HFF-Myc (cell line): ENCODE measurements at places on chromosomes 11 and 22.

GRCh38 chr22:36808721-36809344, 8.0 kb downstream of the PVALB start:
- DNase-seq = no peak

DNA sequence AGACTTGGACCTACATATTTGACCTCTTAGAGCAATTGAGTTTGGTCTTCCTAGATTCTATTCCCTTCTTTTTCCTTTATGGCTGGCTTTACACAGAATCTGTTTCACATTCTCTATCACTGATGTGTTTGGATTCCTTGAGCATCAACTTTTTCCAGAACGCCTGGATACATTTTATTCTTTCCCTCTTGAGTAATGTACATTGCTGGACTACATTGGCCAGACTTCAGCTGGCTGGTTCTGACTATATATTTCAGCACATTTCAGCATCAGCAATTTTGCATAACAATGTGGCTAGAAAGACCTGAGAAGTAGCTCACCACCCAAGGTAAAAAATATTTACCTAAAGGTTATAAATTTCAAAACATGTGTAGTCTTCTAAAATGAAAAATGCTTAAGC, 2198.2 kb upstream of the RAG2 start:
- no peak for DNase-seq

GRCh38 chr22:31944700-31945442, 536 bp downstream of the YWHAH start:
- no peak for DNase-seq

DNA sequence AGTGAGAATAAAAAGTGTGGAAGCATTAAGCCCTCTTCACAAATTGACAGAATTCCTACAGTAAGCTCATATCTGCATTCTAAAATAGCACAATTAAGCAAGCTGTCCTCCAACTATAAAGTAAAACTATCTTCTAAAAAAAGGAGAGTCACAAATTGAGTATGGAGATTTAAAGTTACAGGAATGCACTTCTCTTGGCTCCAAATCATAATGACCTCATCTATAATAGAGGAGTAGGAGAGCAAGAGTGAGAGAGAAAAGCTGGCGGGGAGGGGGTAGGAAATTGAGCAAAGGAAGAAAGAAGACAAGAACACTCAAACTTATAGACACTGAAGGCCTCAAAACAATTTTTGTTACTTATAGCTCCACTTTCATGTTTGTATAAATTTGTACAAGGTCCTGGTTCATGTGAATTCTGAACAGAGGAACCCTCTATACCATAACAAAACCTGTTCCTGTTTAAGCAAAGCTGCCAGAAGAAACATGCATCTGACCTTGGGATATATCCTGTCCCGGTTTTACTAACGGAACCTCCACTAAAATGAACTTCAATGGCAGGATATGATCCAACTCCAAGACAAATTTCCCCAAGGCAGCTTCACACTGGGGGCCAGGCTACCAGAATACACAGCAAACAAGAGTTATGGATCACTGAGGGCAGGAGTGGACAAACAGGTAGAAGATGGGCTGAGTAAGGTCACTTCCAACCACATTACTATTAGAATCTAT, 37.2 kb downstream of the SLC35F2 start:
- no peak for DNase-seq

DNA sequence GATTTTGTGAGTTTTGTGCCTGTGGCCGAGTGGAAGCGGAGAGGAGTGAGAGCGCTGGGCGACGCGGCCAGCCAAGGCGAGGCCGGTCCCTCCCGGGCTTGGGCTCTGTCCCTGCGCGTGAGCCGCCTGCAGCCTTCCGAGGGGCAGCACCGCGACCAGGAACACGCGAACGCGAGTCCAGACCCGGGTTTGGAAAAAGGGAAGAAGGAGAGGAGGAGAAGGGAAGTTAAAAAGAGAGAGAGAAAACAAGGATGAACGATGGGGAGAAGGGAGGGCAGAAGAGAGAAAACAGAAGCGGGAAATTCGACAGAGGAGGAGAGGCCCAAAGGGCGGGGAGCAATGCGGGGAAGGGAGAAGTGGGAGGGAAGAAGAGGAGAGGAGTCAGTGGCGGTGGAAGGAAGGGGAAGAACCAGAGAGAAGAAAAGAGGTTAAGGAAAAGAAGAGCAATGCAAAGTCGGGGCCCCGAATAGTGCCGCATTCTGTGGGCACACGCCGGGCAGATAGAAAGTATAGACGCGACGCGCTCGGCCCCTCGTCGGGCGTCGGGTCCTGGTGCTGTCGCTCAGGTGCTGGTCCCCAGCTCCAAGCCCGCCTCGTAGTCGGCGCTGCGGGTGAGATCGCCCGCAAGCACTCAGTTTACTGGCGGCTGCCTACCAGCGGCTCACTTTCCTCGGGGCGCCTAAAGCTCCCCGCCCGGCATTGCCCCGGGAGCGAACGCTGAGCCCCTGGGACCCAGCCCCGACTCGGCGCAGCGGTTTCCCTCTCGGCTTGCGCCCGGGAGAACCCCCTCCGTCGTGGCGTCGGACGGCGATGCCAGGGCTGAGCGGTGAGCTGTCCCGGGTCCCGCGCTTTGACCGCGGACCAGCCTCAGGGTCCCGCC, 2.8 kb upstream of the BARX2 start:
- no peak for DNase-seq

GRCh38 chr11:57116654-57117053, 65.1 kb upstream of the LRRC55 start:
- DNase-seq = peak; percentile 11

GRCh38 chr11:64004590-64004984, 18.3 kb downstream of the OTUB1 start:
- no peak for DNase-seq

DNA sequence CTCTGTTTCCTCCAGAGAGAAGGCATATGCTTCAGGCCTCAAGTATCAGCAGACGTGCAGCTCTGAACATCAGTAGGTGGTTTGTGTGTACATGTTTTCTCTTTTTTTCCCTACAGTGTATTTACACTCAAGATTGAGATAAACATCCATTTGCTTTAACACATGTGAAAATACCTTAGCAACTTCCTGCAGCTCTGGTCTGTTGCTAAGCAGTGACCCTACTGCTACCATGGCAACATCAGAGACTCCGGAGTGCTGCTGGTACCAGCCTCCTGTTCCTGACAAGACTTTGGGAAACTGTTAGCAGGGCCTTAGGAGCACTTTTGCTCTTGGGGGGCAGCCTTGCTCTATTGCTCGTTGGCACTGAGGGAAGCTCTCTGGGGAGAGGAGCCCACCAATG, 221.2 kb upstream of the PLET1 start:
- DNase-seq = no peak

GRCh38 chr11:130168105-130168504, 8.5 kb downstream of the ST14 start:
- DNase-seq = no peak

DNA sequence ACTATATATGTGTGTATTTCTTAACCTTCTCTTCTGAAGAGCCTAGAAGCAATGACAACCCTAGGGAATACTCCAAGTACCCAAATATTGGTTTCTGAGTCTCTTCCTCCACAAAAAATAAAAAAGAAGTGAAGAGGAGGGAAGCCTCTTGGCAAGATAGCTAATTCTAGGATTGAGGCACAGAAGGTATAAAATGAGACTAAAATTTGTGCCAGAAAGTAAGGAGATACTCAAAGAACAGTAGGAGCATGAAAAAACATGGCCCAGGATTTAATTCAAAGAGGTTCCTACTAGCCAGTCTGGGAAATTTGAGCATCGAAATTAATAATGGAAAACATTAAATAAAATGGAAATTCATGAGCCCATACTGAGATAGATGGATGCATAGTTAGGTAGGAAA, 112.1 kb downstream of the PAX6 start:
- no peak for DNase-seq

DNA sequence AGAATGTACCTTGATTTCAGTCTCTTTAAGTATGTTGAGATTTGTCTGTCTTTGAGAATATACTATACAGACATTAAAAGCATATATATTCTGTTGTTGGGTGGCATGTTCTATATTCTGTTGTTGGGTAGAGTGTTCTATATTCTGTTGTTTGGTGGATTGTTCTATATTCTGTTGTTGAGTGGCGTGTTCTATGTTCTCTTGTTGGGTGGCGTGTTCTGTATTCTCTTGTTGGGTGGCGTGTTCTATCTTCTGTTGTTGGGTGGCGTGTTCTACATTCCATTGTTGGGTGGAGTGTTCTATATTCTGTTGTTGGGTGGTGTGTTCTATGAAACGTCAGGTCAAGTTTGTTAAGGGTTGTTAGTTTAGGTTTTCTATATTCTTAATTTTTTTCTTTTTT, 27.1 kb upstream of the CTTN start:
- DNase-seq = no peak

DNA sequence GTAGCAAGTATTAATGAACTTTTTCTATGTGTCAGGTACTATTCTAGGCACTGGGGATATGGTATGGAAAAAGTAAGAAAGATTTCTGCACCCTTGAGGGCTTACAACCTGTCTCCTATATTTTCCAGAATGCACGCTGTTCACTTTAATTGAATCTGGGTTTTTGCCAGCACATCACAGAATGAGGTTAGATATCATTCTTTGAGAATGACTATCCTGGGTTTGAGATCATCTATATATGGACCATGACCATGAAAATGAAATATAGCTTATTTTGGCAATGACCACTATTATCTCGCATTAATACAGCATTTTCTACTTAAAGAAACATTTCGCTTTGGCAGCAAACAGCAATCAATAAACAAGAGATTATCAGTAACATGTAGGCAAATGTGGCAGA, 46.9 kb downstream of the C11orf71 start:
- DNase-seq = no peak

GRCh38 chr11:36292311-36292722, 3.1 kb upstream of the COMMD9 start:
- DNase-seq = no peak

DNA sequence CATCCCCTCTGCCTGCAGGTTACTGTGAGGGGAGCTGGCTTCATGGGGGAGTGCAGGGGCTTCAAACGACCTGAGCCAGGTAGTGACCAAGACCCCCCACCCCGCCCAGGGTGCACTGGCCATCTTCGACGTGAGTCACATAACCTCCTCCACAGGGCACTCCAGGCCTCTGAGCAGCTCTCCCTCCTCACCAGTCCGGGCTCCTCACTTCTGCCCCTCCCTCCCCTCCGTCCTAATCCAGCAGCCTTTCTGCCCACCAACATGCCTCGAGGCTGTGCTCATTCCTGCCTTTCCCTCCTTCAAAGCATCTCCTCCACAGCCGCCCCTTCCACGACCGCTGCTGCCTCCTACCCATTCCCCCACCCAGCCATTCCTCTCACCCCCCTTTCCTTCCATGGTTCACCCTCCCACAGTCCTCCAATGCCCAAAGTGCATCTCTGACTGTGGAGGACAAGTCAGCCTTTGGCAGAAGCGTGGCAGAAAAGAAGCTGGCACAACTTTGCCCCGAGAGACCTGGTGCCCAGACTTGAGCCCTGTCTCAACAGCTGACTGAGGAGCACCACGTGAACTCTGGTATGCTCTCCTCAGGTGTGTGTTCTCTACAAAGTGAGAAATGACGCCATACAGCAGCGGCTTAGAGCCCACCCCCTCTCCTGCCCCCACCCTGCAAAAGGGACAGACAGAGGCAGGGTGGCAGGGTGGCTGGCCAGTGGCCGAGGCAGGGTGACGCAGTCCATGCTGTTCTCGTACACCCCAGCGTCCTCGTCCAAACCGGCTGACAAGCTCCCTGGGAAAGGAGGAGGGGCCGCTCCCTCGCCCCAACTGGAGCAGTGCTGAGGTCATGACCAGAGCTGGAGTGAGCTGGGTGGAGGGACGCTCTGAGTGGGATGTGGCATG, 30.4 kb downstream of the OPCML start:
- no peak for DNase-seq

DNA sequence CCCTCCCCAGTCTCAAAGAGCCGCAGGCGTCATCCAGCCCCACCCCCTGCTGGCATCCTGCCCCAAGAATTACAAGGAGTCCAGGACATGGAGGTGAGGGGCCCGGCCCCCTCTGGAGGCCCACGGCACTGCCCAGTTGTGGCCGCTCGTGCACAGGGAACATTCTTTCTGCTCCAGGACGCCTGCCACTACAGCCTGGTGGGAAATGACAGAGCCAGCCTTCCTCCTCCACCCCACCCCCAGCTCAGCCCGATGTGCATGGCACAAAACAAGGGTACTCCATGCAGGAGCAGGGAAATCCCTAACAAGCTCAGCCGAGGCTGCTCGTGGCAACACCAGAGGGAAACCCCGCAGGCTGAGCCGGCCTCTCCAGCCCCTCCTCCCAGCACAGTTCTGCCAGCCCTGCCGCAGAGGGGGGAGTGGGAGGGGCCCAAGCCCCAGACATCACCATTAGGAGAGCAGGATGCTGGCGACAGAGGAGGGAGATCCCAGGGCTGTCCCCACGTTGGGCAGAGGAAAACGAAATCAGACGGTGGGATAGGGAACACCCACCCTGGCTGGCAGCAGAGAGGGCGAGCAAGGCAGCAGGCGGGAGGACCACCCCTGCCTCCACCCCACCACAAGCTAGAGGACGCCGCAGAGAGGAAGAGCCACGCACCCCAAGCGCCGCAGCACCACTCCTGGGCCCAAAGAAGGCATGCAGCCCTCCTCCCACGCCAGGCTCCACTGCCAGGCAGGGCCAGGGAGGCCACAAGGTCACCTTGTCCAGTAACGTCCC, 10.0 kb downstream of the IGSF9B start:
- no peak for DNase-seq

DNA sequence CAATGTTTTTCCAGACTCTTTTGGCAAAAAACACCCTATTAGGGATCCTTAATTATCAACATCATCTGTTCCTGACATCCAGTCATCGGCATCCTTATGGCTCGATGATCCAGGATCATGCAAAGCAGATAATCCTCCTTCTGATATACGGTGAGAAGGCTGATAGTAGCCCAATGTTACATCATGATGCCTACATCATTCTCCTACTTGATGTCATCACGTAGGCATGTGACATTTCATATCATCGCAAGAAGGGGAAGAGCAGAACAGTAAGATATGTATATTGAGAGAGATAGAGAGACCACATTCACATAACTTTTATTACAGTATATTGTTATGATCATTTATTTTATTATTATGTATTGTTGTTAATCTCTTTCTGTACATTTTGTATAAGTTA, 168.6 kb downstream of the ADAMTS15 start:
- DNase-seq = no peak

DNA sequence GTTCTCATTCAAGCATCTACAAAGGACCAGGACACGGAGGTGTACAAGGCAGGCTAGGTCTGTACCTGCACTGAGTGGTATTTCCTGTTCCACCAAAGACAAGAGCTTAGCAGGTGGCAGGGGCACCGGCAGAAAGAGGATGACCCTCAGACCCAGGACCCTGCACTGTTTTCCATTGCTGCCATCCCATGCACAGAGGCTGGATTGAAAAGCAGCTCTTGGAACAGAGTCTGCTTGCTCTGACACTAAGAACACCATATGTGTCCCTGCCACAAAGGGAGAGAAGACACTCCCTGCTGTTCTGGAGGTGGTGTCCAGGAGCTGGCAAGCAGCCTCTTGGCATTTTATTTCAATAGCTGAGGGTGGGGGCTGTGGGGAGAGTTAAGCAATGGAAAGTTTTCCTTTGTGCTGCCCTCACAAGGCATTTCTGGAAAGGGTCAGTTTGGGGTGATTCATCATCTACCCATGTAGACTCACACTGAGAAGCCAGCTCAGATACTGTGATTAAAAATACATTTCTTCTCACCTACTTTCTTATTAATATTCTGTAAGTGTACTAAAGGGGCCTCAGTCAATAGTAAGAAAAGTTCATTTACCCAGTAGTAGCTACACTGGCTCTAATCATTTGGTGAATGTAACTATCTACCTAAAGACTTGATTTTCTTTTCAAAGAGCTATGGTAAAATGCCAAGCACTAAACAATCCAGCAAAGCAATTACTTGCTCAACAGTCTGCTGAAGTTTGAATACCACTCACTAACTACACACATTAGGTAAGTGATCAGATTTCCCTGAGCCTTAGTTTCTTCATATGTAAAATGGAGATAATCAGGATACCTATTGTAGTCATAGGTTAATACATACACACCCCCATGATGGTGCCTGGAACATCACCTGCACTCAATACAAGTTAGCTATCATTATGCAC, 55.2 kb downstream of the SLC1A2 start:
- peak; percentile 85 for DNase-seq
